RPMI7951 (cell line): ENCODE measurements at places on chromosomes 13 and 19. TPM values are rescaled to one million over a fixed set of nuclear protein-coding genes. Genes with fewer than 3 reads are reported as not detected.

The PDX1 gene
- total RNA-seq, result not detected in 2 replicates

The IRS2 gene
- total RNA-seq, result 0.24 and 0.49 TPM in 2 replicates

The ZNF497 gene
- total RNA-seq, result 0.12 and 0.29 TPM in 2 replicates

The PRKCG gene
- not detected in 2 replicates for total RNA-seq

The TMEM145 gene
- 0.68 and 1.2 TPM in 2 replicates for total RNA-seq

GRCh38 chr19:9013988-9014387 is 3.8 kb upstream of the MUC16 start:
- no peak for DNase-seq

- no peak for DNase-seq
These were observed 41.1 kb downstream of the CEACAM1 start for GRCh38 chr19:42487032-42487797.

- DNase-seq, result no peak
These were observed 10.9 kb upstream of the GAS6 start for GRCh38 chr13:113874579-113875428.

- DNase-seq, result no peak
These were observed 16.1 kb downstream of the VSTM1 start for GRCh38 chr19:54047616-54048015.

DNA sequence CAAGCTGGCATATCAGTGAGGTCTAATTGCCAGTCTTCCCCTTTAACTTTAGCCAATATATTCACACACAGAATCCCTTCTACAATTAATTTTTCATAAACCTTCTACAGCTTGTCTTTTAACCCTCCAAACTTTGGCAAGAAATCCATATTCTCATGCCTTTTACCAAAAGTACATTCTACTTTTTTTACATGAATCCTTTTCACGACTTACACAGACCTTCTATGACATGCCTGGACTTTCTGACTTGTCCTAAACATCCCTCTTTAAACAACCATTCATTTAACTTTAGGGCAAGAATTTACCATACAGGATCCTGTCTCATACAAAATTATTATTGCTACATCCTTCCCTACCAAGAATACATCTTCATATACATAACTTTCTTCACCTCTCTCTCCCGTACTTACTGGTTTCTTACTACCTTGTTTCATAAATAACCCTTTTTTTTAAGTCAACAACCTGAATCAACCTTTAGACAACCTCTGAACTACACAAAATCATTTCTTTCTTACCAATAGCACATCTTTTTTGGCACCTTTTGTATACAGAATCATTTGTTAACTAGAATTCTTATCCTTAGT is 23.5 kb downstream of the ZNF544 start:
- peak; percentile 44 for DNase-seq

GRCh38 chr19:30344446-30345425 is 27.4 kb upstream of the ZNF536 start:
- peak; percentile 6 for DNase-seq

DNA sequence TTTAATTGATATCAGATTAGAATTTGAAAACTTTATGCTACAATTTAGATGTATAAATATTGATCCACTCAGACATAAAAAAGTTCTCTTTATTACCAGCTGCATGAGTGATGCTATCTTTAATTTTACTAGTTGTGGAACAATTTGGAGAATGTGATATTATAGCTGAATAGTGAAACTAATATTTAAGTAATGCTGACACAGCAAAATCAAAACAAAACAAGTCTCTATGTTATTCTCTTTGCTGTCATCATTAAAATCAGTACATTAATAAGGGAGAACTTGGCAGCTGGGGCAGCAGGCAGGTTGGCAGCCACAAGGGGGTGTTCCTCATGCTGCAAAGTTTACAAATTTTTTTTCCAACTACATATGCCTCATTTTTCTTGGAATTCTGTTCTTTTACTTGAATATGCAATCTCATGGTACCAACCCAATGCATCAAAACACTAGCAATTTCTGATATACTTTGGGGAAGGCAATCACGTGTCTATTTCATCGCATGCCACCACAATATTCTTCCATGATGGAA is 585.3 kb downstream of the FGF9 start:
- DNase-seq, result no peak

DNA sequence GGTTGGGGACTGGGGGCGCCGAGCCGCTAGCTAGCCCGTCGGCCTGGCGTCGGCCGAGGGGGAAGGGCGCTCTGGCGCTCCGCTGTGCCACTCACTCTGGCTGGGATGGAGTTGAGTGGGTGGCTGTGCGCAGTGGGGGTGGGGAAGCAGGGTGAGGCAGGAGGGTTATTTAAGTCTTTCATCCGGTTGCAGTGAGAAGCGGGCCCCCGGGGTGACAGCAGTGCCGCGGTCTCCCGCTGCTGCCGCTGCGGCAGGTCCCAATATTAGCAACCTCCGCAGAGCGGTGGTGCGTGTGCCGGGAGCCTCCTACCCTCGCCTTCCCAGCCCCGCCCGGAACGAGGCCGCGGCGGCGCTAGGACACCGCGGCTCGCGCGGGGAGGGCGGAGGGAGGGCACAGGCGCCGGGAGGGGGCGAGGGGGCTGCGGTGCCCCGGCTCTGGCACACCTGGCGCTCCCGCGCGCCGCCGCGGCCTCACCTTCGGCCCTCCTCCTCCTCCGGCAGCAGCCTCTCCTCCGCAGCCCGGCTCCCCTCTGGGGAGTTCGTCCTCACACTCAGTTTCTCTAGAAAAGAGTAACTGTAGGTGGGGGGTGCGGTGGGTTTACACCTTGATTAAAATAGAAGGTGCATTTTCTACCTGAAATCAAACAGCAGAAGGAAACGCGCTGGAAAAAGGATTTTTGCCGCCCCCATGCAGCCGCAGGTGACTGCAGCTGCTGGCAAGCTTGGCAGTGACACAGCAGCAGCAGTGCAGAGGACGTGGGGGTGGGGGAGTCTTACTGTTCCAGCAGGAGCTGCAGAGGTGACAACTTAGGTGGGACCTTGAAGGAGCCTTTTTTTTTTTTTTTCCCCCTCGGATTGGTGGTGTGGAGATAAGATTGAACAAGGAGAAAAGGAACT is 4.5 kb downstream of the FGF9 start:
- no peak for DNase-seq

GRCh38 chr19:54606891-54607784 is 13.7 kb downstream of the LILRA1 start:
- no peak for DNase-seq
